Muscle of arm (tissue), 14 donors: ENCODE measurements at places on chromosomes 2 and 18. TPM values are rescaled to one million over a fixed set of nuclear protein-coding genes. Genes with fewer than 3 reads are reported as not detected.

DNA sequence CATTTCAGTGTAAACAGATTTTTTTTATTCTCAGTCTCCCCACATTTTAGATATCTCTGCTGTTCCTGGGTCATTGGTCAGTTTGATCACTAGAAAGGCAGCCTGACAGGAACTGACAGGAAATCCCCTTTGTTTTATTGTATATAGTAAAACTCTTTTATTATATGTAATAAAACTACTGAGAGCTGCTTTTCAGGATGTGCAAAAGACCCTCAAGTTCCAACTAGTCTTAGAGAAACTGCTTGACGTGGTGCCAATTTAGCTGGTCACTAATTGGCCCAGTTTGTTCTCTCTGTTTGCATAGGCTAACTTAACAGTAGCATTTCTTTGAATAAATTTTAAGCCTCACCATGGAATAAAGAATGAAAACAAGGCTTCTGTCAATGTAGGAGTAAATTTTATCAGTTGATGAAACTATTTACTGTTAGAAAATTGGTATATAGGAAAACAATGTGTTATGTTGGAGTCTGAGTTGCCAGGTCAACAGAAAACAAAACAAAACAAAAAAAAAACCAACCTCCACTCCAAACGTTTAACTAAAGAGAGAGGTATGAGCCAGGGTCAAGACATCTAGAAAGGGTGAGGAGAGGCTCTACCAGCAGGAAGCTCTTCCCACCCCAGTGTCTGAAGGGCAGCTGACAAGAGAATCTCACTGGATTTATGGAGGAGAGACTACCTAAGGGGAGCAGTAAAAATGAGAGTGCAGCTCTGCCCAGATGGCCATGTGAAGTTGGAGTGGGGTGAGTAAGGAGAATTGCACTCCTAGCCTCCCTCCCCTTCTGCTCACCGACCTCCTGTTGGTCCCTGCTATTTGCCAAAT is 184.6 kb downstream of the ST6GAL2 start:
- no peak for DNase-seq

ZSWIM2 gene
- not detected for polyA plus RNA-seq

- no peak for DNase-seq
These were observed 251.2 kb downstream of the ZNF804A start for GRCh38 chr2:184849516-184849915.

- DNase-seq = no peak
These were observed 213.5 kb downstream of the FSIP2 start for GRCh38 chr2:185952100-185952499.

RGPD3 gene
- polyA plus RNA-seq = 0.18 TPM

SP140 gene
- polyA plus RNA-seq = 1.9 TPM

STARD6 gene
- 0.32 TPM for polyA plus RNA-seq

MLPH gene
- 3.0 TPM for polyA plus RNA-seq

DNA sequence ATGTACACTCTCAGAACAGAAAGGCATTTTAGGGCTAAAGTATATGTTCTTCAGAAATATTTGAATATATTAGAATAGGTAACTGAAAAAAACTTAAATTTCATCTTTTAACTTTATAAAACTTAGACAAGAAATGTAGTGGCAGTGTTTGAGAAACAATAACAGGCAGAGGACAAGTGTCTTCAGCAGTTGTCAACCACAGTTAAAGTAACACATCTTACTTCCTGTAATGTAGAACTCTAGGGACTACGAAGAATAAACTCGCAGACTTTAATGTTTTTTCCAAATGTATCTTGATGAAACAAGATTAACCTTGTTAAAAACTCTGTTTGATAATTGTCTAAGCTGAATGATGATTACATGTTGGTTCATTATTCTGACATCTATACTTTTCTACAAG is 50.7 kb downstream of the RMDN2 start:
- no peak for DNase-seq

DNA sequence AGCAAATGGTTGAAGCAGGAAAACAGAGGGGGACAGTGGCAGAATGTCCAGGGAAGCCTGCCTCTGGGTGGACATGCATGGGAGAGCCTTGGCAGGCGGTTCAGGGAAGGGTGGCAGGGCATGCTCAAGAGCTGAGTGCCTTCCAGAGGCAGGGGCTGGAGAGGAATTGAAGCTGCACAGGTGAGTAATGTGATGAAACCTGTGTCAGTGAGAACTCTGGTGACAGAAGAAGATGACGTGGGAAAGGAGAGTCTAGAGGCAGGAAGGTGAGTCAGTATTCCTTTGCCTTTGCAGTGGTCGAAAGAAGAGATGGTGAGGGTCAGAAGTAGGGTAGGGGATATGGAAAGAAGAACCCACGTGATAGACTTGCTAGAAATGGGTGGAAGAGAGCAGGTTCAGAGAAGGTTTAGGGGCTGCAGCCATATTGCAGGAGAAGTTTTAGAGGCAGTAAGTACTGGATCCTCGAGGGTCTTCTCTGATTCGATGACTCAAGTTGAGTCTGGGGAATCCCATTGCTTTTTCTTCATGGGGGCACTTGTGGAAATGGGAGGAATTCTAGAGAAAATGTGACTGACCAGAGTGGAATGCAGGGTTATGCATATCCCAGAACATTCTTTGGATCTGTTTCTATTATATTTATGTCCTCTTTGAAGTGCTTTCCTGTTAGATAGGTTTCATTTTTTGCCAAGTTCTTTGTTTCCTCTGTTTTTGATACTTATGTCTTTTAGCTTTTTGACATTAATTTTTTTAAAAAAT is 37.4 kb downstream of the TMEM87B start:
- no peak for DNase-seq

- DNase-seq = no peak
These were observed 670.0 kb upstream of the PKDCC start for GRCh38 chr2:41377837-41378236.

- no peak for DNase-seq
These were observed 57.7 kb downstream of the CD28 start for GRCh38 chr2:203763938-203764664.

DNA sequence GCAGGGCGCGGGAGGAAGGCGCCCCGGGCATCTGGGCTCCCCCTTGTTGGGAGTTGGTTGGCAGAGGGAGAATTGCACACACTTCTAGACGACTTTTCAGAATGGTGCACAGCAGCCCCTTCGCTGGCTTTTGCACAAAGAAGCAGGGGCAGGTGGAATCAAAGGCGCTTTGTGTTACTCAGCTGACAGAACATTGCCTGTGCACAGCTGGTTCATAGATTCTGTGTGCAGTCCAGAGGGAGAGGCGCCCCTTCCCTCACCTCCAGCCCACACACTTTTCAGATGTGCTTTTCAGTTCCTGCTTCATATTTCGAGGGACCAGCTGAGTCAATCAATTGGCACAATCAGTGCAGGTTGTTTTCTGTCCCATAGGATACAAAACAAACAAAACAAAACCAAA is 348.4 kb upstream of the RAB12 start:
- DNase-seq = no peak

SERPINB4 gene
- polyA plus RNA-seq = not detected

NAT8 gene
- polyA plus RNA-seq = 0.25 TPM
